ENCODE measurements at places on chromosomes 7 and 10.

DNA sequence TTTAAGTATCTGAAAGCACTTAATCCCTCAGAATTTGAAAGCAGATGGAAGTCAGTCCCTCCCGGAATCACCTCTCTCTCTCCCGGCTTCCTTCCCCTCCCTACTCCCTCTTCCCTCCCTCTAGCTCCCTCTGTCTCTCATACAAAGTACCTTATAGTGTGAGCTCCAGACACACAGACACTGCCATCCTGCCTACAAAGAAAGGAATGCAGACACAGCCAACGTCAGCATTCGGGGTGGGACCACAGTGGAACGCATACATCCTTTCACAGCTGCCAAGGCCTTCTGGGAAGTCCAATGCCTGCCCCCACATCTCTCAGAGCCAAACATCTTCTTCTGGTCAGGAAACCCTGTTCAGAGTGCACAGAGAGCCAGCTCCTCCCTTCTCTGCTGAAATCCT, 9.3 kb downstream of the NOD1 start:
- no peak for DNase-seq

DNA sequence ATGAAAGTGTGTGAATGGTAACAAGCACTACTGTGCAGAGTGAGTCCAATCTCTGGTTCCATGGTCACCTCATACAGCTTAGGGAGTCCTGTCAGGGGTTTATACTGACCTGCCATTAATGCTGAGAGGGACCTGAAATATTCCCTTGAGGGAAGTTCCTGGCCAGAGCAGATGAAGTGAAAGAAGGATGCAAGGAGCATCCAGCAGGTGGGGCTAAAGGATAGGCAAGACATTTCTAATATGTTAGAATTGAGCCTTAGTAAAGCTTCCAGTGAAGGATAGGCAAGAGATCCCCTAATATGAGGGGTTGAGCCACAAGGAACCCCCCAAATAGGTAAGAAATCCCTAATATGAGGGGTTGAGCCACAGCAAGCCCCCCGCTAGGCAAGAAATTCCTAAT, 25.5 kb upstream of the FAM221A start:
- DNase-seq = no peak

DNA sequence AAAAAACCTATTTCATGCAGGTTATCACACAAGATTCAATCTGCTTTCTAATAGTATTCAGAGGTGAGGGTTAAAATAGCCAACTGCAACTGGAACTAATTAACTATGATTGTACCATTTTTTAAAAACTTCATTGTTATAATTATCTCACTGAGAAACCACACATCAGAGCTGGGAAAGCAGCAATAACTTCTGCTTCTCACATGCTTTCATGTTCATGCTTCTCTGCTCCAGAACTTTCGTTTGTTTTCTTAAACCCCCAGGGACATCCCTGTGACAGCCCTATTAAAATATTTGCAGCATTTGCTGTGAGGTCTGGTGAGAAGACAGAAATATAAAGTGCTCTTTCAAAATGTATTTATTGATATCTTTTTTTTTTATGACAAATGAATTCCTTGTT, 389.0 kb upstream of the SORCS1 start:
- no peak for DNase-seq

- no peak for DNase-seq
These were observed 90.8 kb downstream of the DNAJB9 start for GRCh38 chr7:108660465-108660864.

DNA sequence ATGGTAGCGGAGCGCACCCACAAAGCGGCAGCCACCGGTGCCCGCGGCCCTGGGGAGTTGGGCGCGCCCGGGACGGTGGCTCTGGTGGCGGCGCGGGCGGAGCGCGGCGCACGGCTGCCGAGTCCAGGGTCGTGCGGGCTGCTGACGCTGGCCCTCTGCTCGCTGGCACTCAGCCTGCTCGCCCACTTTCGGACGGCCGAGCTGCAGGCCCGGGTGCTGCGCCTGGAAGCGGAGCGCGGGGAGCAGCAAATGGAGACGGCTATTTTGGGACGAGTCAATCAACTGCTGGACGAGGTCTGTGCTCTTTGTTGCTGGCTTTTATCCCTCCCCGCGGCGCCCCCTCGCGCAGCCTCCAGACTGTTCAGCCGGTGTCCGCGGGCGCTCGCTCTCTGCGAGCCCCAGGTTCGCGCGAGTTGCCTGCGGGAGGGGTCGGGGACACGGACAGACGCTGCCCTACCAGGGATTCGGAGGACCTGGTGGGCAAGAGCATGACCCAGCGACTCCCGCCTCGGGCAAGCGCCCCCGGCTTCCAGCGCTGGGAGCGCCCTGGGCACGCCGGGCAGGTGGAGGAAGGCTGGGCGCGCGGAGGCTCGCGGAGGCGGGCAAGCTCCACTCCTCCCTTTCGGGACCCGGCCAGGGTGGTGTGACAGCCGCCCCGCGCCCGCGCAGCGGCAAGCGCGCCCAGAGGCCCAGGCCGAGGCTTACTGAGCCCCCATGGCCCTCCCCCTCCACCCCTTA, 887 bp downstream of the COL13A1 start:
- DNase-seq = no peak
